MG63 (cell line): ENCODE measurements at places on chromosomes 6 and 20. TPM values are rescaled to one million over a fixed set of nuclear protein-coding genes. Genes with fewer than 3 reads are reported as not detected.

PRSS35 gene
- 0.72 and 1.2 TPM in 2 replicates for total RNA-seq

STMND1 gene
- not detected in 2 replicates for total RNA-seq

TOMM6 gene
- 125 and 201 TPM in 2 replicates for total RNA-seq

SH3BGRL2 gene
- total RNA-seq = 0.16 and 1.2 TPM in 2 replicates

TULP4 gene
- 10.4 and 19.1 TPM in 2 replicates for total RNA-seq

KCNK16 gene
- total RNA-seq = not detected in 2 replicates

MYCT1 gene
- total RNA-seq = not detected in 2 replicates

NDUFAF4 gene
- 24.3 and 67.1 TPM in 2 replicates for total RNA-seq

TNFRSF21 gene
- total RNA-seq = 0.32 and 0.76 TPM in 2 replicates

GPX5 gene
- not detected in 2 replicates for total RNA-seq

WFDC6 gene
- total RNA-seq = not detected in 2 replicates
